ENCODE measurements at places on chromosomes 5 and 9.
A peak's percentile ranks its signal among the peaks of the same experiment; 100 is the strongest.

DNA sequence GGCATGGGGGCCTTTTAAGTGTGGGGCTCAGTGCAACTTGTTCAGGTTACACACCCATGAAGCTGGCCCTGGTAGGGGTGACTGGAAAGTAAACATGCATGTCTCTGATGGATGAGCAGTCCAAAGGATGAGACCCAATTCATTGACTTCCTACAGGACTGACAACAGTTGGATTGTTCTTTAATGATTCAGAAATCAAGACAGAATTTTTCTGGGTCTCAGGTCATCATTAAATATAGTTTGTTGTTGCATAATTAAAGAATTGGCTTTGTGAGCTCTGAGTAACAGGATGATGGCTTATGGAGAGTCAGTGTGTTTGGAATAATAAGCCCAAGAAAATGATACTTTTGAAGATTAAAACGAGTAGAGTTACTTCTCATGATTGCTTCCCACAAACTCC, 604.2 kb upstream of the CLINT1 start:
- no peak for DNase-seq

GRCh38 chr5:178228609-178229008, 4.0 kb downstream of the PHYKPL start:
- DNase-seq, result no peak

- DNase-seq, result no peak
These were observed 92.7 kb downstream of the HRH2 start for GRCh38 chr5:175750511-175750931.

DNA sequence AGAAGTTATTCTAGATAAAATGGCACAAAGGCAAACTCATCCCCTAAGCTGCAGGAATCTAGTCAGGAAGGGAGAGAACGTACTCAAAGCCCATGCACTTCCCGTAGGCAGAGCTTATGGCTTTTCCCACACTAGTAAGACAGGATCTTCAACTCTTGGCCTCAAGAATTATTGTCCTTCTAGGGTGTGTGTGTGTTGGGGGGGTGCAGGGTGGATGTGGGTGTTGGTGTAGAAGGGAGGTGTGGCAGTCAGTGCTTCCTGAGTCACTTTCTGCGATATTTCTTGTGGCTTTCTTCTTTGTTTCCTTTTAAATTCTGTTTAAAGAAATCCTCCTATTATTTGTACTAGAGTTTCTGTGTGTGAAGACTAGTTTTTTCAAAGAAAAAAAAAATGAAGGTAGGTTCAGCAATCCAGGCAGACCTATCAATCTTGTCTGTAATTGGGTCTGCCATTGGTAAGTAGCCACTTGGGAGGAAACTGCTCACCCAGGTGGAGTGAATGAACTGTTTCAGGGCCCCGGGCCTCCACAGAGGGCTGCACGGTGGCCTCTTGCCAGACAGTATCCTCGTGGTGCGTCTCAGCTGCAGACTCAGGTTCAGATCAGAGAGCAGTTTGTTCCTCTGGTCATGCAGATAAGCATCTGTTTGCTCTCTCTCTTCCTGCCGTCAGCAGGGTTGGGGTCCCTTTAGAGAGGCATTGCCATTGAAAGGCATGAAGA, 131.9 kb downstream of the NPR3 start:
- no peak for DNase-seq

DNA sequence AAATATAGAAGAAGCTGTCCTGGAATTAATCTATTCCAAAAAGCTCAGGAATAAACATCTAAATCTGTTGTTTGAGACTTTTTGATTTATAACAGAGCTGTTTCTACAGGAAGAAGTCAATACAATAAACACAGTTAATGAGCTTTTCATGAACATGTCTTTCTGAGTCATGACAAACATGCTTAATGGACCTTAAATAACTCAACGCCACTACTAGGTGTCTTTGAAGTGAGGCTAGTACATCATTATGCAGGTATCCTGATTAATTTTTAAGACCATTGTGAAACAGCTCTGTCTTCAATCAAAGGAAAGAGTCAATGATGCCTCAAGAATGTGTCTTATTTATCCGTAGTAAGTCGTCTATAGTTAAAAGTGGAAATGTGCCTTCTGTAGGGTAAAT, 131.6 kb downstream of the GABRB2 start:
- no peak for DNase-seq

DNA sequence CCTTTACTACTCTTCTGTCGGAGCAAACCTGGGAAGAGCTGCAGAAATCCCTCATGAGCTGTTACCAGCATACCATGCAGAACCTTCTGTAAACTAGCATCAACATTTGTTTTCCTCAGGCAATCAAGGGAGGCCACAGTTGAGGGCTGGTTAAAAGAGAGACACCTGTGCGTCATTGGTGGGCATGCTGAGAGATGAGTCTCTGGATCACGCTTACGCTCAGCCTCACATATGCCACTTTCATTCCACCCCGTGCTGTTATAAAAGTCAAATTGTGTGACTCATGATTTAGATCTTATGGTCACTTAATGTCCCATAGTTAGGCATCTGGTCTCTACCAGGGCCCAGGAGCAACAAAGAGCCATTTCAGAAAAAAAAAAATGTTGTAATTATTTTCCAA, 18.1 kb upstream of the ICE1 start:
- no peak for DNase-seq

DNA sequence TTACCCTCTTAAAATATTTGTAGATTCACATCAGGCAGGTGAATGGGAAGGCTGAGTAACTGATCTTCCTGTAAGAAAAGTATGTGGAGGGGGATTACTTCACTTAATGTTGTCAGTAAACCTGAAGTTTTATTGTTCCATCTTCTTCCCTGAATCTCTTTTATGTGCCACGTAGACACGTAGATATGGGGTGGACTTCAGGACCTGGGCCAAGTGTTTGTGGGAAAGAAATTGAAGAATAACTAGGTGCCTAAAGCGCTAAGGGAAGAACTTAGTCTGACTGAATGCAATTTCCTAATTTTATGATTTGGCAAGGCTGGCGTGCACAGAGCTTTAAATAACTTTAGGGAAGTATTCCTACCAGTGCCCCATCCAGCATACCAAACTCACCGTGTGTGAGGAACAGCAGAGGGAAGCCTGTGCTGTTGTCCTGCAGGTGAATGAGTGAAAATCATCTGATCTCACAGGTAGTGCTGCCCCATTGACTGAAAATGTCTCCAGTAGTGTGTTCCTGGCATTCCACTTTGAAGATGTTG, 323.4 kb downstream of the KDM4C start:
- DNase-seq, result no peak

DNA sequence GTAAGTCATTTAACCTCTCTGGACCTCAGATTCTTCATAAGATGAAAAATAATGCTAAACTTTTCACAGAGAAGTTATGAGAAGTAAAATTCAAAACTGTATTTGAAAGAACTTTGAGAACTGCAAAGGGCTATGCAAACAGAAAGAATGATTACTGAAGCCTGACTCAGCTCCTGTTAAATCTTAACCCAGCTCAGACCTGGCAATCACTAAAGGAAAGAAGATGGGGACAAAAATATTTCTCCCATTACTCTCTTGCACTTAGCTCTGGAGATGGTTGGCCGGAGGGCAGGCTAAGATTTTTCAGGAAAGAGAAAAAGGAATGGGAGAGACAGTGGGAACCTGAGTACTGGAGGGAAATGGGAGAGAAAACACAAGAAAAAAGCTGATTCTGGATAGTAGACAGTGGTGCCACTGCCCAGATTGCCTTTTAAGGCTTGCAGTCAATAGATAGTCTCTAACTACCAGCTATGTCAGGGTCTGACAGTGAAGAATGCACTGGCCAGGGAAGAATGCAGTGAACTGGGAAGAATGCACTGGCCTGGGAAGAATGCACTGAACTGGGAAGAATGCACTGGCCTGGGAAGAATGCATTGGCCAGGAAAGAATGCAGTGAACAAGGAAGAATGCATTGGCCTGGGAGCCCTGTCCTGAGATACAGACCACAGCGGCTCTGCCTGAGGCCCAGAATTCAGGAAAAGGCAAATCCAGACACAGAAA, 25.2 kb upstream of the CEMIP2 start:
- peak; percentile 91 for DNase-seq

DNA sequence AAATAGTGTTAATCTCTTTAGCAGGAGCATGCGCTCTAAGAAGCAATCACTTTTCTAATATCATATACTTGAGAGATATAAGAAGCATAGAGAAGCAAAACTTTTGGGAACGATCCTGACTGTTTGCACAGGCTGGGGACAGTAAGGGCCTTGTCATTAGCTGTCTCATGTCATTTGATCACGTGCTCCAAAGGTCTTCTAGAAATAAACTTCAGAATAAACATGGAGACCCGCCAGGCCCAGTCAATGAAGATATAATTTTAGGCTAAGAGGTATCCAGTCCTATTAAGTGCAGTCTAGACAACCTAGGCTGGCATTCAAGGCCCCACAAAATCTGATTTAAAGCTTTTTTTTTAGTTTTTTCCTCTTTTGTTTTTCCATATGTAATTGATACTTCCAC, 111.0 kb upstream of the APC start:
- DNase-seq, result no peak

GRCh38 chr5:32098890-32099310, 75.2 kb downstream of the GOLPH3 start:
- no peak for DNase-seq

- peak; percentile 3 for DNase-seq
These were observed 27.8 kb downstream of the PPARGC1B start for GRCh38 chr5:149757956-149758355.

GRCh38 chr9:130692321-130692720, 1.3 kb upstream of the EXOSC2 start:
- DNase-seq, result no peak

GRCh38 chr5:159147976-159148375, 48.3 kb upstream of the EBF1 start:
- no peak for DNase-seq

GRCh38 chr5:89441965-89442364, 559.0 kb upstream of the MEF2C start:
- no peak for DNase-seq

DNA sequence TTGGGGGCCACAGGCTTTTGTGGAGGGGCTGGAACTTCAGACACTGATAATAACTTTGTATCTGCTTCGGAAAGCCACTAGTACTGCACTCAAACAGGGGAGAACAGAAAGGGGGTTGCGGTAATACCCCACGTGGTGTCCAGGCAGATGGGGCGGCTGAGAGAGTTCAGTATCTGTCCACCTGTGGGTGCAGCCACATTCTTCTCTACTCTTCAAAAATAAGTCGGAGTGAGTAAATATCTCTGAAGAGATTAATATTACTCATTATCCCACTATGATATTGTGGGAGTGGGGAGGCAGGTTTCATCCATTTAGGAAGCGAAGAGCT, 102.1 kb upstream of the SSBP2 start:
- DNase-seq, result no peak

DNA sequence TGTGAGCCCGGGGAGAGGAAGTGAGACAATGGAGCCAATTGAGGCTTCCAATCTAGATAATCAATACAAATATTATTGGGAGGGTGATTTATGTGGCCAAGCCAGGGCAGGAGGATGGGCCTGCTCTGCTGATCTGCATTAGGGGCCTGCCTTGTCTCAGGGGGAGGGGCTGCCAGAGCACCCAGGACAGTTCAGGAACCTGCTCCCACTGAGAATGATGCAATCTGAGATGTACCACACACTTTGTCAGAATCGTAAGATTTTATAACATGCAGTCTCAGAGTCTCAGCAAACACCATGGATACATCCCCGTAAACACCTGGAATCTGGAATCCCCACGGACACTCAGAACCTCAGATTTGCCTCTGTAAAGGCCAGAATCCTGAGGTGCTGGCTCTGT, 19.3 kb downstream of the FGF18 start:
- DNase-seq, result no peak

DNA sequence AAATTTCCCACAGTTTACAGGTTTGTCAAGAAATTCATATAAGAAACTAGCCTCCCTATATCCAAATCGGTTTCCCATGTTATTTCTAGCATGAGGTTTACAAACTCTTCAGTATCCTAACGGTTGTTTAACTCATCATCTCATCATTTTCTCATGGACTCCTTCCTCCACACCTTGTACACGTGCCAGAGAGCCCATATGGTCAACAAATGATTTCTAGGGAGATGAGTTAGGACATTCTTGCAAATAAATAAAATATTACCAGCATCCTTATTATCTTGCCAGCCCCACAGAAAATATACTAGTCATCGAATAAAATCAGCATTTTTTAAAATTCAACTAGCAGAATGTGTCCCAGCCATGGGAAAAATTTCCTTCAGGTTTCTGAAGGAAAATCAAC, 285.2 kb downstream of the EBF1 start:
- no peak for DNase-seq

DNA sequence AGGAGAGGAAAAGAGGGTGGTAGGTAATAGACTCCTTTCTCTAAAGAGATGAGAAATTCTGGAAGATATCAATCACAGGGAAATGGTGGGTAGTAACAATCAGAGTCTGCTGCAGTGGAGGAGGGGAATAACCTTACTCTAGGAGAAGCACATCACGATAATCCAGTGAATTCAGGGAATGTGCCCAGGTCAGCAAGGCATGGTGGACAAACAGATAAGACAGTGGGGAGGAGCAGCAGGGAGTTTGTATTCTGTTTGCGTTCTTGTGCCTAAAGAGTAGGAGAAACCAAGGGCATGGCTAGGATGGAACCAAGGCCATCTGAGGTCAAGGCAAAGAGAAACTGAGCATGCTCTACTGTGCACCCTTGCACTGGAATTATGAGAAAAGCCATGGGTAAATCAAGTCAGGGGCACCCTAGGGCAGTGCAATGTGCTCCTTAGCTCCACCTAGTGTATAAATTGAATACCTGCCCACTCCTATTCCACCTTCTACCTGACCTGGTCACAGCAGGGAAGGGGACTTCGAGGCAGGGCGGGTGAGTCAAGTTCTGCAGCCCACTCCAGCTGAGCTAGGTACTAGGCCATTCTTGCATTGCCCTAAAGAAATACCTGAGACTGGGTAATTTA, 31.6 kb downstream of the RETREG1 start:
- DNase-seq, result no peak

- peak; percentile 15 for DNase-seq
These were observed 259.1 kb downstream of the SYK start for GRCh38 chr9:91060520-91061343.

DNA sequence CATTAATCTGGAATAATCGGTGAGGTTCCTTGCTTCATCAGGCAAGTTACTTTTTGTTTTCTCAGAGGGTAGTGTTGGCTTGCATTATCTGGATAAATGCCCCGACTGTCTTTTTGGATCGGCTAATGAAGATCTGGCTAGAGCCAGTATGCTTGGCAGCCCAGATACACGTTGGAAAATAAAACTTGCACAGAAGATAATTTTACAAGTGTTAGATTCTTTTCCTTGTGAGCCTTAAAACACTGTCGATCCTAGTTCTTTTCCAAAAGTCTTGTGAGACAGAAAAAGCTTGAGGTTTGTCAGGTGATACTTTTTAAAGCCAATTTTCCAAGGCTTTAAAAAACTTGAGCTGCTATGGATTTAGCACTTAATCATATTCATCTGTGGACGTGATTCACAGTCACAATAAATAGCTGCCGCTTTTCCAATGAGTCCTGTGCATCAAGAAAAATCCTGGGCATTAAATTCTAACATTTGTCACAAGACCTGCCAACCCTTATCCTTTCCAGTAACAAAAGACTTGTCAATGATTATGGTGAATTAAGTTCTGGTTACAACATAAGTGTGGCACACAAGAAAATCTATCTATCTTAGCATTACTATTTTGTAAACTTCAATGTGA, 68.5 kb downstream of the PRLR start:
- DNase-seq, result no peak
